LoVo (cell line): ENCODE measurements at places on chromosomes 7 and 10.
A peak's percentile ranks its signal among the peaks of the same experiment; 100 is the strongest.

GRCh38 chr10:71888623-71889387 lies 37.8 kb upstream of the PSAP start:
- DNase-seq = peak; percentile 78

GRCh38 chr7:41994746-41995110 lies 242.3 kb downstream of the GLI3 start:
- DNase-seq = no peak

DNA sequence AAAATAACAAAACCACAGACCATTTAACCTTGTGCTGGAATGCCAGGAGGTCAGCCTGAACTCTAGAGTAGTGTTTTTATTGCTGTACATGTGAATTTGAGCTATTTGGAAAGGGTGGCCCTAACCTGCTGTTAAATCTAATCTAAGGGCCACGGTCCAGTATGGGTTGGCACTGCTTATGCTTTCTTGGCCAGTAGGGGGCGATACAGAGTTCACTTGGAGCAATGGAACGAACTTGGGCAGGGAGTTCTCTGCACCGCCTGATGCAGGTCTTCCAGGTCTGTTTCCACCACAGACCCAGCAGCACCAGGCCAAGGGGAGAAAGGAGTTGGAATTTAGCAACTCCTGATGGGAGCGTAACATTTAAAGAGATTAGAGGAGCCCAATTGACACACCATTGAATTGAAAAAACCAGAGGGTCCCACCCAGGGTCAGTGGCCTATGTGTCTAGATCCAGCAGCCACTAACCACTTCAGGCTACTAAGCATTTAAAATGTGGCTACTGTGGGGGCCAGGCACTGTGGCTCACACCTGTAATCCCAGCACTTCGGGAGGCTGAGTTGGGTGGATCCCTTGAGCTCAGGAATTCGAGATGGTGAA lies 75.7 kb upstream of the EFCAB10 start:
- DNase-seq = no peak

DNA sequence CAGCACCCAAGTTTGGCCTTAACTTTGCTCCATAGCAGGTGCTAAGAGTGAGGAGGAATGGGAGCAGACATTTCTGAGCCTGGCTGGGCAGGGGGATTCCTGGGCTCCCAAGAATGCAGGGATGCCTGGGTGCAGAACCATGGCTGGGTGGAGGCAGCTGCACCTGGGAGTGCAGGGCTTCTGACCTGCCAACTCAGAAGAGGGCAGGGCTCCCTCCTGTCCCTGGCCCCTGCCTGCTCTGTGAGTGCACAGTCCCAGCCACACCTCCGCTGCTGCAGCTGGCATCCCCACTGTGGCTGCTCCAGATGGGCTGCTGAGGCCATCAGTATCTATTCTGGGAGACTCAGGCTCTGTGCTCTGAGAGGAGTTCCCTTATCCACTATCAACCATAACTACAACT lies 747.4 kb upstream of the VSTM2A start:
- no peak for DNase-seq
